ENCODE measurements at places on chromosomes 5 and 9.
A peak's percentile ranks its signal among the peaks of the same experiment; 100 is the strongest.

DNA sequence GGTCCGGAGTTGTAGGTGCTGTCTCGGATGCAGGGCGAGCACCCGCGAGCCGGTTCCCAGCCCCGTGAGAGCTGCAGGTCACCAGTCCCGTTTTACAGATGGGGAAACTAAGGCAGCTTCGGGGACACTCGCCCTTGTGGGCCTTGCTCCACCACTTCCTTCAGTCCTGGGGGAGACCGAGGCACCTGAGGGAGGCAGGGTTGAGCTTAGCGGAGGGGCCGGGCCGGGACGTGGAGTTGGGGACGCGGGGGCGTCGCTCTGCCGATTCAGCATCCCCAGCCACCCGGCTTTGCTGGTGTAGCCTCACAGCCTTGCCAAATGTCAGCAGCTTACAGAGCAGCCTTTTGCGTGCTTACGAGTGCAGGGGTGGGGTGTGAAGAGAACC, 530 bp downstream of the BBLN start:
- peak; percentile 5 for DNase-seq

GRCh38 chr5:168935183-168935582, 356.0 kb upstream of the PANK3 start:
- DNase-seq: no peak

DNA sequence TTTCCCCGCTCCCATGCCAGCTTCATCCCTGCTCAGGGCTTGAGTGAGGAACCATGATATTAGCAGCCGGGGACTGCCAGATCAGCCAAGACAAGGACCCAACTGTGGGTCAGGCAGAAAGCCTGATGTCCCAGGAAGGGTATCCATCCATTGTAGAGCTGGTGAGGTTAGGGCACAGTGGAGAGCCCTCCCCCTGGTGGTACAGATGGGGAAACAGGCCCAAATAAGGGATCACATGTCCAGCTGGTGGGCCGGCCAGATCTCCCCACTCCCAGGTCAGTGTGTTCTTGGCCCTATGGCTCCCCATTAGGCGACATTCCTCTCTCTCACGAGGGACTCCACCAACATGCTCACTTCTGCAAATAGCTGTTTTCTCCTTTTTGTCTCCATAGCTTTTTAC, 9.0 kb downstream of the CDX1 start:
- no peak for DNase-seq

DNA sequence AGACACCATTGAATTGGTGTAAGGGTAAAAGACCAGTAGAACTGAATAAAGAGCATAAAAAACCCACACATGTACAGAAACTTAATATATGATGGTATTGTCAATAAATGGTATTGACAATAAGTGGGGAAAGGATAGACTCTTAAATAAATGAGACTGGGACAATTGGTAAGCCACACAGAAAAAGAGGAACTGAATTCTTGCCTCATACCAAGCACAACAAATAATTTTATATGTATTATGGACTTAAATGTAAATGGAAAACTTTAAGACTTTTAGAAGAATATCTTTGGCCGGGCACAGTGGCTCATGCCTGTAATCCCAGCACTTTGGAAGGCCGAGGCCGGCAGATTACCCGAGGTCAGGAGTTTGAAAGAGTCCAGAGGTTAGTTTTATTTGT, 37.9 kb upstream of the PPP2CA start:
- DNase-seq: no peak

GRCh38 chr9:100595391-100596199, 17.7 kb downstream of the CAVIN4 start:
- DNase-seq: peak; percentile 25

DNA sequence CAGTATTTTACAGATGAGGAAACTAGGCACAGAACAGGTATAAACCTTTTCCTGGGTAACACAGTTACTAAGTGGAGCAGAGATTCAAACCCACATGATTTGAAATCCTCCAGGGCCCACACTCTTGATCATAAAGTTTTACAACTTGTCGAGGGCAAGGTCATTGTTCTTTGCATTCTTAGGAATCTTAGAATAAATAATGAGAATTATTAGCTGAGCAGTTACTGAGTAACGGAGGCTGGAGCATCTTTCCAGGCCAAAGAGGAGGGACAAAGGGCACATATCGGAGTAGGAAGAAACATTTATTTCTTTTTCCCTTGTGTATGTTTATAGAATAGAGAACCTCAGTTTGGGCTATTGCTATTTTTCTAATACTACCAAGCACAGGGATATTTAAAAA, 27.1 kb upstream of the F2R start:
- DNase-seq: no peak

DNA sequence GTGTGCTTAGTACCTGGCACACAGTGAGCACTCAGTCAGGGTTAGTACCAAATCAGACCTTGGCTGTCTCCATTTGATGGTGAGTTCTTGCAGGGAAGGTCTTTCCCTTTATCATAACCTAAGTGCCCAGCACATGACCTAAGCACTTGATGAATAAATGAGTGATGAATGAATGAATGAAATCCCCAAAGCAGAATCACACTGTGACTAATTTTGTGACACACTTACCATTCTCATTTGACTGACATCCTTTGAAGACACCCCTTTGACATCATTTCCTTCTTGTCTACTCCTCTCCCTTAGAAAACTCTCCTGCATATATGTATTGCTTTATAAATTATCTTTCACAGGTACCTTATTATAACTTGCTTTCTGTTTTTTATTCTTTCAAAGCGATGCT, 130.2 kb upstream of the ELL2 start:
- DNase-seq: no peak

DNA sequence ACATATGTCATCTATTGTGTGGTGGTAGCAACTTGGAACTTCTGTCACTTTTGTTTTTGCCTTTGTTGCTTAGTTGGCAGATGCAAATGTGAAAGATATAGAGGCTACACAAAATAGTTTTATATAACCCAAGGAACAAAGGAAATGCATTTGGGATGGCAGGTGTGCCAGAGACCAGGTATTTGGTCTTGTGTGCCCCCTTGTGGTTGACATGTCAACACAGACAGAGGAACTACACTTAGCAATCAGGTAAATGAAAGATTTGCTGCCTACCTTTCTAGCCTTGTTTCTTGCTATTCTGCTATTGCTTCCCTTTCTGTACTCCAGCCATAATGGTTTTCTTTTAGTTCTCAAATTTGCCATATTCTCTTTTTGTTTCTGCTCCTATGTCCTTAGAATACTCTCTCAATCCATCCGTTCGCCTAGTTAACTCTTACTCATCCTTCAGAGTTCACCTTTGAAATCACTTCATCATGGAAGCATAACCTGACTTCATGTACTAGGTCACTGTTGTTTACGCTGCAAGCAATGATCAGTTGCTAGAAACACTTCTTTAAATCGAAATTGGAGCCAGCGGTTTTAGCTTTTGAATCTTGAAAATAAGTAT, 119.5 kb downstream of the TRPM3 start:
- DNase-seq: peak; percentile 9

- DNase-seq: peak; percentile 89
Measured at GRCh38 chr5:140295414-140295813, 7.5 kb downstream of the PFDN1 start.

DNA sequence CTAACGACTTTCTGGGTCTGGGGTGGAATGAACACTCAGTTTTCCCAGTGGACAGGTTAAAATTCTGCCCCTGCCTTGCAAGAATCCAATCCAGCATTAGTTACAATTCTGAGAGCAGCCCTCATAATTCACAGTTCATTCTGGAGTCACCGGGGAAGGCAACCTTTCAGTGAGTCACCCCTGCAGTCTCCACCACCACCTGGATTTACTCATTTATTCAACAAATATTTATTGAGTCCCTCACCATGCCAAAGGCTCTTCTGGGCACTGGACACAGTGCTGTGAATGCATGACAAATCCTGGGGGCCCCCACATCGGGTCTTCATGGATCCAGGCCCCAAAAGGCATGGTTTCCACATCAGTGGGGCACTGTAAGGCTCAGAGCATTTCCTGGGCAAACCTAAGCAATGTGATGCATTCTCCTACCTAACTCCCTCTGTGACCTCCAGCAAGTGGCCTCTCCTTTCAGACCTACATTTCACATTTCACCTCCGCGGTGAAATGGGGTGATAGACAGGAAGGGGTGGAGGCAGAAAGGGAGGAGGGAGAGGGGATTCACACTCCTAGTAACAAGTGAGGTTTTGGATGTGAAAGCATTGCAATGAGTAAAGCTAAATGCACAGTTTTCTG, 6.4 kb upstream of the MSX2 start:
- DNase-seq: no peak

- DNase-seq: no peak
Measured at GRCh38 chr9:120965344-120966012, 38.9 kb upstream of the TRAF1 start.

DNA sequence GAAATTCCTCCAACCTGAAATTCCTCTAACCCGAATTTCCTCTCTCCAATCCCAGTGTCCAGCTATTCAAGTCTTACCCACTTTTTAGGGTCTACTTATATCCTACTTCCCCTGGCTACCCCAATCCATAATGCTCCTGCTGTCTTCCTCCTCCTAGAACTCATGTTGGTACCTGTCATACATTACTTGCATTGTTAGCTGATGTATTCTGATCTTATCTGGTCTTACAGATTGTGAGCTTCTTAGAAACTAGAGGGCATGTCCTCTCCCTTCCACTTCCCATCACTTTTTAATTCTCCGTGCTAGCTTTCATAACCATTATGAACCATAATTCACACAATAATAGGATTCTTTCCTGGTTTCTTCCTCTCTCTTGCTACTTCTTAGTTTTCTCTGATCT, 336.1 kb downstream of the CWC27 start:
- no peak for DNase-seq

DNA sequence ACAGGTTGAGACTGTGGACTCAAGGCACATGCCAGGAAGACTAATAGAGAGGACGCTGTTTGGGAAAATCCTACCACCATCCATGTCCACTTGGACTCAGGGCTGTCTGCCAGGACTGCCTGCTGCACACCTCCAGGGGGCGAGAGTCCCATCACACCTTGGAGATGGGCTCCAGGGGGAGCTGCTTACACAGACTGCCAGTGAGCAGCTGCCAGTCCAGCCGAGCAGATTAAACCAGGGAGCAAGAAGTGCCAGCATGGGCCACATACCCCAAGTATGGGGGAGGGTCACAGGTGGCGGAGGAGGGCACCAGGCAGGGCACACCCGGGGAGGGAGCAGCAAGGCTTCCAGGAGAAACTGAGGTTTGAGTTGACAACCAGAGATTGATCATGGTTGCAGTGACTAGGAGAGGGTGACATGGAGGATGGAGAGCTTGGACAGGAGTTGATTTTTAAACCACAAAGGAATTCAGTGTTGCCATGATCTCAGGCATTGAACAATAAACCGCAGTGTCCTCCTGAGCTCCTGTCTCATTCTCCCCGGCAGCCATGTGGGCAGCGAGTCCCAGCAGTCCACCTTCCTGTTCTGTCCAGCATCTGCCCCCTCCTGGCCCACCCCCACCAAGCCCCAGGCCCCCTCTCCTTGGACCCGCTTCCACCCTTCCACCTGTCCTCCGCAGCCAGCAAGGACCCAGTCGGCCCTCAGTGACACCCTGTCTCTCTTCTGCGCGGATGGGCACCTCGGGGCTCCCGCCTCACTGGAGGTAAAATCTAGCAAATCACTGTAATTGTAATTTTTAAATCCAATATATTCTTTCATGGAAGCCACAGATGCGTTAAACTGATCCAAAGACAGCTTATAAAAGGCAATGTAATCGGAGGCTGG, 3.1 kb upstream of the VAV2 start:
- no peak for DNase-seq

GRCh38 chr5:117504305-117504704, 929.7 kb upstream of the SEMA6A start:
- no peak for DNase-seq

- no peak for DNase-seq
Measured at GRCh38 chr5:125346316-125346715, 599.9 kb upstream of the ZNF608 start.

DNA sequence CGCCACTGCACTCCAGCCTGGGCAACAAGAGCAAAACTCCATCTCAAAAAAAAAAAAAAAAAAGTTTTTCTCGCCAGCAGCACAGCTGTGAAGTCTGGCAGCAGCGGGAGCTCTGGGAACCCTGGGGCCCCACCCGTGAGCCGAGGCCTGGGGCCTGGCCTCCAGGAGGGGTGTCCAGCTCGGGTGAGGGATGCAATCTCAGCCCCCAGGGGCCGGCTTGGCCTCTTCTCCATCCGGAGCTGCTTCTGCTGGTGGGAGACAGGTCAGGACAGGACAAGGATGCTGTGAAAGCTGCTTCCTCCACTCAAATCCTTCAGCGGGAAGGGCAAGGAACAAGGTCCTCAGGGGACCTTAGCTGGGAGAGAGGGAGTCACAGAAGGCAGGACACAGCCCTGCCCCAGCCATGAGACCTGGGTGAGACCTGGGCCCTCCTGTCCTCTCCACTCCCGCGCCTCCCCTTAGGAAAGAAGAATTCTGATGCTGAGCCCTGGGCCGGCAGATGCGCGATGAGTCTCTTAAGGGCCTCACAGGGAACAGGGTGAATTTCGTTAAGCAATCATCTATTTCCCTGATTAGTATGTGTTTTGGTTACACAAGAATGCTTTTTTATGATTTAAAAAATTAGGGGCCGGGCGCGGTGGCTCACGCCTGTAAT, 30.6 kb downstream of the PLPP7 start:
- no peak for DNase-seq

DNA sequence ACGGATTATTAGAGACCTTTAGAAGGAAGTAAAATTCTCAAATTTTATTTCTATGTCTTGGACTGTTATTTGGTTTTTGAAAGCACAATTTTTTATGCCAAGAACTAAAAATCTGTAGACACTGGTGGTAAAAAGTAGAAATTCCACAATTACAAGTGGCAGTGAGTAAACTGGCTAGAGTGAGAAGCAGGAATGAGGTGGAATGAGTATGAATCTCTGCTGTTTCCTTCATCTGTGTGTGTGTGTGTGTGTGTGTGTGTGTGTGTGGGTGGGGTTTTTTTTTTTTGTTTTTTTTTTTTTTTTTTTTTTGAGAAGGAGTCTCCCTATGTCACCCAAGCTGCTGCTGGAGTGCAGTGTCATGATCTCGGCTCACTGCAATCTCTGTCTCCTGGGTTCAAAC, 94.2 kb downstream of the TLE4 start:
- DNase-seq: no peak

GRCh38 chr9:91033797-91034196, 232.2 kb downstream of the SYK start:
- DNase-seq: no peak

DNA sequence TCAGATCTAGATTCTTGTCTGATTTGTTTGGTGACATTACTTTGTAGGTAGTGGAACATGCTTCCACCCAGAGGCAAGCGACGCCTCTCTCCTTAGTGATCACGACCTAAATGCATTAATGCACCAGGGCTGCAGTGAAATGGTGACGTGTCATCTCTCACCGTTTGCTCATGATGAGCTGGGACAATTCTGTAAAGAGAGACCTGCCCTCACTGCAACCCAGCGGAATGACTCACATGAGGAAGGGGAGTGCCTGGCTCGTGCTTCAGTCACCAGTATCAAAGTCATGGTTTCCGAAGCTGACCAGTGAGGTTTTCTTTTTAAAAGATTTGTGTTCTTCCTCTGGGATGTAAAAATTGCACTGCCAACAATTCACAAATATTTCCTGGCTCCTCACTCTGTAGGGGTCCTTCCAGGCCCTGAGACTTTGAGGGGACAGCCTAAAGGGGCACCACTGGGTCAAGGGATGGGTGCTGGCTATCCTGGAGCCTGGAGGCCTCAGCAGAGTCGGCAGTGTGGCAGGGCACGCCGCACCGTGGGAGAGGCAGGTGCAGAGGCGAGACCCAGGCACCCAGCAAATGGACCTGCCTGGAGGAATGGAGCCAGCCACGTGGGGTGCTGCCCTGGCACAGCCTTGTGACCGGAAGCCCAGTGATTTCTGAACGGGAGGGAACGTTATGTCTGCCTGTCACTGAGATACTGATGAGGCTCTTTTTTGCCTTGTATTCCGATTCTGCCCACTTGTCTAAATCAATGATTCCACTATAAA, 17.3 kb downstream of the QSOX2 start:
- DNase-seq: peak; percentile 14

All from amniotic stem cell (primary cell).